ENCODE measurements at places on chromosomes 2 and 18.

DNA sequence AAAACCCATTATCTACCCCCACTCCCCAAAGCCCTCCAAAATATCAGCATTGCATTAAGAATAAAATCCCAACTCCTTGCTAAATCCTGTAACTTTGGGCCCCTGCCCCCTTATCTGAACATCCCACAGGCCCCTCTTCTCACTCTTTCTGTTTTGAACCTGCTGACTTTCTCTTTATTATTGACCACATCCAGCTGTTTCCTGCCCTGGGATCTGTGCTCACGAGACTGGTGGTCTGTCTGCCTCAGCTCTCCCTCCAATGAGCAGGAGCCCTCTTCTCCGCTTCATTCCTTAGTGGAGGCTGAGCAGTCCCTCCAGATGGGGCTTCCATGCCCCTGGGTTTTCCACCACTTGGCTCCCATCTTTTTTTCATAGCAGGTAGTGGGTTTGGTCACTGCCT is 116.9 kb downstream of the ACKR3 start:
- no peak for DNase-seq

GRCh38 chr2:207039225-207039624 is 99.9 kb downstream of the CPO start:
- no peak for DNase-seq

DNA sequence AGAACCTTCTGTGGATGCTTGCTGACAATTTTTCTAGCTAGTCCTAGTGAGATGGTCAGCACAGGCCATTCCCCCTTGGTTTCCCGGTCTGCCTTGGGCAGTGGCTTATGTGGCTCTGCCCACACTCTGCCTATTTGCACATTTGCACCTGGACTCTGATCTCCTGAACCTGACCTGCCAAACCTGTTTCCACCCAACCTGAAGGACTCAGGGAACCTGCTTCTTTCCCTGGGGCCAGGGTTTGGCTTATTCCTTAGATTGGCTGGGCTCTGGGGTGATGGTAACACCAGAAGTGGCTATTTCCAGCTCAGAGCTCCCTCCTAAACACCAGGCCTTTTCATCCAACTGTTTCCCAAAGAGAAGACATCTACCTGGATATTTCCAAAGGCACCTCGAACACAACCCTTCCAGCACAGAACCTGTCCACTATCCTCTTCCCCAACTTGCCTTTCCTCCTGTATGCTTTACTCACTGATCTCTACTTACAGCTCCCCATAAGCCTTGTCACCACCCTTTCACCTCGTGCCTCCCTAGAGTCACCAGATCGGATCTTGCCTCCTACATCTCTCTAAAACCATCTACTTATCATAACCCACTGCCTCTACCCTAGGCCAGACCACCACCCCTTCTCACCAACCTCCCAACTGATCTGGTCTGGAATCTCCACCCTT is 5.8 kb upstream of the MTA3 start:
- DNase-seq, result no peak

DNA sequence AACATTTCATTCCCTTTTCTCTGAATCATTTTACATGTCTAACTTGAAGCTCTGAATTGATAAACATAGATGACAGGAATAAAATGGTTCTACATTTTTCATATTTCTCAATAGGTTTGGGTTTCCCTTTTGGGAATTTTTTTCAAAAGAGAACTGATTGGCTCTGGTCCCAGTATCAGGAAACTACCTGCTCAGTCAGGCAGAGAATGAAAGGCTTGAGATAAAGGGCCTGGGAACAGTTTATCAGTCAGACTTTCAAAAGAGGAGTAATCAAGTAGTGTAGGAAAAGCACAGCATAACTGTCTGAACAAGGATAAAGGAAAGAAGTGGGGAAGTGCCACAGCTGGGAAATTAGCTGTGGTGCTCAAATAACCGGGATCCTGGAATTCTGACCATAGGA is 28.3 kb upstream of the CCL20 start:
- DNase-seq, result no peak

DNA sequence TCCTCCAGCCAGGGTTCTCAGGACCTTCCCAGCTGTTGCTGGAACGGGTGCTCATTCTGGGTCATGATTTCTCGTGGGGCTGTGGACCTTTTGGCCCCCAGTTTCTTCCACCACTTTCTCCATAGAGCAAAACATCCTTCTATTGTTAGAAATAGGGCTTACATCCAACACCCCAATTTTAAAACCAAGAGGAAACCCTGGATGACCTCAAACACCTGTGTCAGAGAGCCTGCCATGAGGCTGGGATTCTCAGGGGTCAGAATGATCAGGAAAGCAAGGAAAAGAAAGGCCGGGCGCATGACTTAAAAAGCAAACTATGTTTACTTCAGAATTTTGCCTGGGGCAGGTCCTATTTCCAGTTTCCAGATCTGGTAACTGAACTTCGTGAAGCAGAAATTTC is 307.9 kb upstream of the MEIS1 start:
- DNase-seq, result no peak

Measured in mesenchymal stem cell (in vitro differentiated cells and primary cell).